NCI-H2029 treated with DMSO at 0.1 percent for 48 hours (cell line): ENCODE measurements at places on chromosomes 2 and 18.

DNA sequence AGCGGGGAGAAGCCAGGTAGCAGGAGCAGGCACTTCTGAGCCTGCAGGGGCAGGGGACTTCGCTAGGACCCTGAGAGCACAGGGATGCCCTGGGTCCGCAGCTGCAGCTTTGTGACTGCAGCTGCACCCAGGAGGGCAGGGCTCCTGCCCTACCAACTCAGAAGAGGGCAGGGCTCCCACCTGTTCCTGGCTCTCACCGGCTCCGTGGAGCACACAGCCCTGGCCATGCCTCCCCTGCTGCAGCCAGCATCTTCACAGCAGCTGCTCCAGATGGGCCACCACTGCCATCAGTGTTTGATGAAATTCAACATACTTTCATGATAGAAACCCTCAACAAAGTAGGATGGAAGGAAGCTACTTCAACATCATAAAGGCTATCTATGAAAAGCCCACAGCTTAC is 92.7 kb downstream of the FAM210A start:
- no peak for DNase-seq

- no peak for DNase-seq
These were observed 153.9 kb upstream of the NDUFV2 start for GRCh38 chr18:8948471-8949149.

DNA sequence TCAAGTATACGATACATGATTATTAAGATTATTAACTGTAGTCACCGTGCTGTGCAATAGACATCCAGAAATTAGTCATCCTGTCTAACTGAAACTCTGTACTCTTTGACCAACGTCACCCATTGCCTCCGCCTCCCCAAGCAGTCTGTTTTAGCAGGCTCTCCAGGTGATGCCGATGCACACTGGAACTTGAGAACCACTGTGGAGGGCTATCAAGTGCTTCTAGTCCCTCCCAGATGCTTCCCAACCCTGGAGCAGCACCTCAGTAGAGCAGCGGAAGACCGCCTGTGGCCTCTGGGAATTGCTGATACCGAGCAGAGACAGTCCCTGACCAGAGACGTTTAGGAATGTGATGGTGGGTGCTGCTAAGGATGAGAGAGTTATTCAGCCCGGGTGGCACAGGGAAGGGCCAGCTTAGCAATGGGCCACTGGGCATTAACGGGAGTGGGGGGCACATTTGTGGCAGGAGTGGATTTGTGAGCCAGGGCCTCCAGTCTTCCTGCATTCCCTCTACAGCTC is 50.7 kb downstream of the LIPG start:
- DNase-seq = no peak

- DNase-seq = no peak
These were observed 28.7 kb downstream of the NIFK start for GRCh38 chr2:121707920-121708361.

- DNase-seq = no peak
These were observed 15.5 kb upstream of the ABCB11 start for GRCh38 chr2:169046440-169047151.

GRCh38 chr18:55585920-55586561 is 2.0 kb downstream of the TCF4 start:
- no peak for DNase-seq

GRCh38 chr2:219650426-219651248 is 23.2 kb downstream of the SLC4A3 start:
- no peak for DNase-seq

DNA sequence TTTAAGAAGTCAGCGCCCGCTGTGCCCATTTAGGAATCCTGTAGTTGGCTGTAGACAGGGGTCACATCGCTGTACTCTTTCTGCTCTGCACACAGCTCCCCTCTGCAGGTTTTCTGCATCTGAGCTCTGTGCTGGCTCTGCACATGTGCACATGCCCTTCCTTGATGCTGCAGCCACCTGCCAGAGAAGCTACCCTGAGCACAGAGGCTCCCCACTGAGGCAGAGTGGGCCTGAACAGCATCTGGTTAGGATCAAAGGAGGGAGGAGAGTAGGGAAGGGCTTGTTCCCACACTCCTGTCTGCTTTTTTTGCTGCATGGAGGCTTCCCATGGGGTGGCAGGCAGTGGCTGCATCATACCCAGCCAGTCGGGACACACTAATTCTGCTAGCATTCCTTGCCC is 238.9 kb downstream of the FHOD3 start:
- no peak for DNase-seq

GRCh38 chr2:65232636-65233035 is 5.0 kb downstream of the ACTR2 start:
- DNase-seq = no peak

- no peak for DNase-seq
These were observed 49.9 kb downstream of the SNED1 start for GRCh38 chr2:241048149-241048948.

DNA sequence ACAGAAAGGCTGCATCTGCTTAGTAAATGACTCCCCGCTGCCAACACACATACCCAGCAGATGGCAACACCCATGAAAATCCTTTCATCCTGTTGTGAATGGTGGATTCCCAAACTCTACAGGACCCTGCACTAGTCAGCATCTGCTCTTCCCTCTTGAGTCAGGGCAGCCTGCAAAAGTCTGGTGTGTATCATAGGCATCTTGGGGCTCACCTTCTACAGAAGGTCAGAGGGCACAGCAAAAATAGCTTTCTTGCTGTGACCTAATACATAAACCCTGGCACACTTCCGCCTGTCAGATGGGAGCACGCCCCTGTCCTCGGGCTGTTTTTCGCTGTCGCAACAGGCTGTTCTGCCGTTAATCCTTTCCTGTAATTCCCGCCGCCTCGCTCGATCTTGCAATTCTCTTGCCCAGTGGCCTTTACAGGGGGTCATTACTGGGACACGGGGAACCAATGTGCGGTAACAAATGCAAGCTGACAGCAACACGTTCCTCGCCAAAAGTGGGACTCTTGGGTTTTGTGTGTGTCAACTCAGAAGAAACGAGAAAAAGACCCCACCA is 19.9 kb upstream of the SCYGR1 start:
- DNase-seq = no peak

- no peak for DNase-seq
These were observed 2.9 kb upstream of the DGKD start for GRCh38 chr2:233351423-233351822.

DNA sequence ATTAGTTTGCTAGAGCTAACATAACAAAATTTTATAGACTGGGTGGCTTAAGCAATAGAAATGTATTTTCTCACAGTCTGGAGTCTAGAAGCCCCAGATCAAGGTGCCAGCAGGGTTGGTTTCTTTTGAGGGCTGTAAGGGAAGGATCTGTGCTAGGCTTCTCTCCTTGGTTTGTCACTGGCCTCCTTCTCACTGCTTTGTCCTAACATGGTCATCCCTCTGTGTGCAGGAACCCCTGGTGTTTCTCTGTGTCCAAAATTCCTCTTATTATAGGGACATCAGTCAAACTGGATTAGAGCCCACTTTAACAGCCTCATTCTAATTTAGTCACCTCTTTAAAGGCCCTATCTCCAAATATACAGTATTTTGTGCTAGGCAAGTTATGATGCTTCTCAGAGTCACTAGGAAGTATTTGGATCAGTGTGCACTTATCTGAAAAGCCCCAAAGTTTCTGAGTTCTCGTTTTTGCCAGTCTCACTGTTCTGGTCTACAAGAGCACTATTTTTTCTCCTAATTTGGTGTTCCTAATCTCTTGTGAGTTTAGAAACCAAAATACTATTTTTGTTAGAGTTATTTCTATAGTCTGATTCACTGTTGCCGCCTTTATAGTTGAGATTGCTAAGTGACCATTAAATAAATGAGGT is 29.0 kb downstream of the ZC3H6 start:
- no peak for DNase-seq

- no peak for DNase-seq
These were observed 1079.8 kb upstream of the ZEB2 start for GRCh38 chr2:145599756-145600155.

DNA sequence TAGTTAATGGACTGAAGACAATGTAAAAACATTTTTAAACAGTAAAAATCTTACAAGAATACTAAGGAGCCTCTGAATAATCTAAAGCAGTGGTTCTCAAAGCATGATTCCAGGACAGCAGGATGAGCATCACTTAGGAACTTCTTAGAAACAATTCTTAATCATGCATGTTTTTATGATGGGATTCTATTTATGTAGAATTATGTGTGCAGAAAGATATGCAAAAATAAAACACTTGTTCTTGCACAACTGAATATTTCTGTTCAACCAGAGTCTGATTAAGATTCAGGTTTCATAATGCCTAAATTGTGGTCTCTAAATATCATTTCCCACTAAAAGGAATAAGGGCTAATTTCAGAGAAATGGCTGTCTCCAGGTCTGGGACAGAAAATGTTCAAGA is 69.2 kb upstream of the MTIF2 start:
- DNase-seq = no peak

- peak; percentile 0 for DNase-seq
These were observed 41.6 kb upstream of the GPR39 start for GRCh38 chr2:132374961-132375360.

DNA sequence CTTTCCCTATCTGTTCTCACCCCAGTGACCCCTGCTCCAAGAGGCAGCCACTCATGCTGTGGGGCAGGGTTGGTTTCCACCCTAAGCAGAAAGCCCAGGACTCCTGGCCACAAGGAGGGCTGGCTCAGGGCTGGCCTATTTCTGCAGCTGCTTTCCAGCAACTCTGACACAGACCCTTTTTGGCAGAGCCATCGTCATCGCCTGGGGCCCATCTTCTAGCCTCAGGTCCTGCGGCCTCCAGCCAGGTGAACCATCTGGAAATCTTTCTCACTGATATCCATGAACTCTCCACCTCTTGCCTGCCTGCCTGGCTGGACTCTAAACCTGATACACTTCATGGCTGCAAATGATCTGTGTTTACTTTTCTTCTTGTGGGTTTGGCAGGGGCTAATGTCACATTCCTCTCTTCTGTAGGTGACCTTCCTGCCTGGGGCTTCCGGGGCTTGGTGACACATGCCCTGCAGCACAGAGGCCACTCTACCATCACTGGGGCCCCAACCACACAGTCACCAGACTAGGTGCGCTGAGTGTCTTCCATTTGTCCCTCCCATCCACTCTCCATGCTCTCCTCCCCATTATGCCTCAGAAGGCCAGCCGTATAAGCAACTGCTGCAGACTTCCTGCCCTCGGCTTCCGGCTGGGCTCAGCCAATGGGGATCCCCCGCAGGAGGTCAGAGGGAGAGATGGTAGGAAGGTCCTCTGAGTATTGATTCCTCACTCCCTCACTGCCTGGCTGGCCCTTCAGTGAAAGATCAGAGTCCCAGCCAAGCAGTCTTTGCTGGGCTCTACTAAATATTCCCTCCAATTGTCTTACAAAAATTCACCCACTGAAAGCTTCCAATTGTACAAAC is 9.7 kb upstream of the COPS8 start:
- peak; percentile 39 for DNase-seq
